ENCODE measurements at places on chromosomes 12 and 14. TPM values are rescaled to one million over a fixed set of nuclear protein-coding genes. Genes with fewer than 3 reads are reported as not detected.

Gene WNT5B
- total RNA-seq, result 0.14 TPM

Gene RNASE1
- 75.5 TPM for total RNA-seq

Gene USP44
- total RNA-seq, result 1.1 TPM

Gene HOXC5
- total RNA-seq, result not detected

Gene KRT83
- not detected for total RNA-seq

Gene PRKAB1
- 14.1 TPM for total RNA-seq

Gene TSPAN19
- total RNA-seq, result 0.07 TPM

Gene ACSM4
- not detected for total RNA-seq

Gene TRPV4
- total RNA-seq, result 0.92 TPM

Gene CELA1
- total RNA-seq, result not detected

Gene EIF2B1
- total RNA-seq, result 36.3 TPM

Gene GPX2
- not detected for total RNA-seq

Gene CDH24
- total RNA-seq, result 13.9 TPM

Gene GLIPR1L1
- not detected for total RNA-seq

Gene GPR84
- not detected for total RNA-seq

Data from pulmonary artery endothelial cell (primary cell).